Bone marrow (tissue), 2 donors: ENCODE measurements at places on chromosomes 5 and 9.

- DNase-seq, result no peak
Observed at GRCh38 chr5:17182494-17182893, 34.9 kb upstream of the BASP1 start.

- DNase-seq, result no peak
Observed at GRCh38 chr5:76069061-76069735, 14.0 kb upstream of the SV2C start.

DNA sequence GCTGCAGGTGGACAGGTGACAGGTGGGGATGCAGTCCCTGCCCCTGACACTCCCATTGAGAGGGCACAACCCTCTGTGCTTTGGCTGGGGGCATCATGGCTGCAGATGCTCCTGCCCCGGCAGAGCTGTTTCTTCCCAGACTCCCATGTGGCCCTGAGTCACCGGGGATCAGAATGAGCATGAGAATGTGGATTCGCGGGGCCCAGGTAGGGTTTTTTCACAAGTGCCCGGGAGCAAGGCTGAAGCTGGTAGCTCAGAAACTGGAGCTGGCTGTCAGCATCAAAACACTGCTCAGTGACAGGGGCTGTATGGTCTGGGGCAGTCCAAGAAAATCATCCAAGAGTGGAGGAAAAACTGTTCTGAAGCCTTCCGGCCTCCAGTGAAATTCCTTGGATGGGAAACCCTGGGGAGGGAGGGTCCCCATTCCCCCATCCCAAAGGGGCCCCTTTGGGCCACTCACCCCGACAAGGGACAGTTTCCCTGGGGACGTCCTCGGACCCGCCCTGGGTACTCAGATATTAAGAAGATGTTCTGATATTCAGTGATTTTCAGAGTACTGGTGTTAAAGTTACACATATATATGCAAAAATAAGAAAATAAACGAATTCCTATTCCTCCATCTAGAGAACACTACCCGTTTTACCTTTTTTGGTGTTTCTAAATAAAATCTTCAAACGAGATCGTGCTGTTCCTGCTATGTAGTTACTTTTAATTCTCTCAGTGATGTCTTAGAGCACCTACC is 120.1 kb upstream of the LPCAT1 start:
- no peak for DNase-seq

GRCh38 chr5:159504857-159505304 is 174.6 kb upstream of the IL12B start:
- DNase-seq, result no peak

DNA sequence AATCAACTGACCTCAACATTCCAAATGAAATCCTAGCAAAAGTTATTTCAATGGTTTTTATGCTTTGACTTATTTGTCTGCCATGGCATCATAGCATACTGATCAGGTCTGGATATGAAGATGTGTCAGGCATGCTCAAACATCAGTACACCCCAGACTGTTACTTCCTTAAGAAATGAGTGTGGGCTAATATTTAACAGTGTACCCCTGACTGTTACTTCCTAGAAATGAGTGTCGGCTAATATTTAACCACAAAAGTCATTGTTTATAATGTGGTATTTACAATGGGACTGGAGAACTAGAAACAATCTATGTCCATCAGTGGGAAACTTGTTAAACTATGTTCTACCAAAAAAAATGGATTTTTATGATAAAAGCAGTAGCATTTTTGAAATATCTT is 38.1 kb upstream of the HNRNPA0 start:
- DNase-seq, result no peak

- no peak for DNase-seq
Observed at GRCh38 chr5:17167171-17167891, 50.1 kb upstream of the BASP1 start.

GRCh38 chr5:102590467-102590866 is 91.7 kb upstream of the SLCO6A1 start:
- no peak for DNase-seq

GRCh38 chr5:67963789-67964519 is 251.6 kb upstream of the PIK3R1 start:
- no peak for DNase-seq

DNA sequence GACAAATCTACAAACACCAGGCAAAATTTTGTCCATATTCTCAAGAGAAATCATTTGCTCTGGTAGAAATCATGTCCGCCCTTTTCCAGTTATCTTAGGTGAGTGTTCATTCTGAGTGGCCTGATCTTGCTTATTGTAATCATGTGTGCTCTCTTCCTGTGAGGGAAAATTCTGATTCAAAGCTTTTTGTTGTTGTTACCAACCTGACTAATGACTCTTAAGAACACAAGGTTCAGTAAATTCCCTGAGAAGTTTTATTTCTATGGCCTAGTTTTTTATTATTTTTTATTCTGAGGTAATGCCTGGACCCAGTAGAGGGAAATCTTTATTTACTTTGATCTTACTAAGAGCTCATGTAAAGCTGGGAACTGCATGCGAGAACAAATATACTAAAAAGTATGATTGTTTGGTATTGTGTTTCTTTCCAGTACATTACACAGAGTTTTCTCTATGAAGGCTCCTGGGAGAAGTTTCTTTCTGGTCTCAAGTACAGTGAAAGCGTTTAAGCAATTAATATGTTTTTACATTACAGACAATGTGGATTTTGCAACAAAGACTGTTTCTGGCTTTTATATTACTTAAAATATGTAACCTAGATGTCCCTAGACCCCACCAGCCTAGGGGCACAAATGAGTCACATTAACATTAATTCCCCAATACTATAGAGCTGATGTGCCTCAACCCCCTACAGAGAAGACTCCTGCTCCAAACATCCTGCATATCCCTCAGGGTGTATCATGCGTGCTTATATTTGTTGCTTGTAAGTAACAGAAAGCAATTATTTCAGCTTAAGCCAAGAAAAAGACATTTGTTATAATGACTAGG is 138.1 kb downstream of the TMEM167A start:
- no peak for DNase-seq

DNA sequence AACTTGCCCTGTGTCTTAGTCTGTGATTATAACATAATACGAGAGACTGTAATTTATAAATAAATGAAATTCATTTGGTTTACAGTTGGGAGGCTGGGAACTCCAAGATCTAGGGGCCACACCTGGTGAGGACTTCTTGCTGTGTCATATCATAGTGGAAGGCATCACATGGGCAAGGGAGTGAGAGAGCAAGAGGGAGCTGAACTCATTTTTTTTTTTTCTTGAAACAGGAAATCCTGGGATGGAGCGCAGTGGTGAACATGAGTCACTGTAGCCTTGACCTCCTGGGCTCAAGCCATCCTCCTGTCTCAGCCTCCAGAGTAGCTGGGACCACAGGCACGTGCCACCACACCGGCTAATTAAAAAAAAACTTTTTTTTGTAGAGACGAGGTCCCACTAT is 7.2 kb downstream of the MLANA start:
- DNase-seq, result no peak

DNA sequence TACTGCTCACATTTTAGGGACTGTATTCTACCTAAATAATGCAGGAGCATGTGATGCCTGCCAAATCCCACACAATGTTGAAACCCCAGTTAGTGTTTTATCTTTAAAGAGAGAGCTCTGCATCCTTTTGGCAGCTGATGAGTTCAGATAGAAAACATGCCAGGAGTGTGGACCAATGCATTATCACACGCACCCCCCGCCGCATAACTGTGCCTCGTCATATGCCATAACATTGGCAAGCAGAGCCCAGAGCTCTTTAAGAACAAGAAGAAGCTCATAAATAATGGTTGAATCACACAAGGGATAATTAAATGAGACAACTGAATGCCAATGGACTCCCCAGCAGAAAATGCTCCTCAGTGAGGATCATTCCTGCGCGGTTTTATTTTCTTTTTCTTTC is 52.8 kb upstream of the RORB start:
- no peak for DNase-seq

GRCh38 chr9:94888775-94889174 is 162.3 kb downstream of the AOPEP start:
- DNase-seq, result no peak

- no peak for DNase-seq
Observed at GRCh38 chr5:133246376-133247150, 194.8 kb downstream of the HSPA4 start.

DNA sequence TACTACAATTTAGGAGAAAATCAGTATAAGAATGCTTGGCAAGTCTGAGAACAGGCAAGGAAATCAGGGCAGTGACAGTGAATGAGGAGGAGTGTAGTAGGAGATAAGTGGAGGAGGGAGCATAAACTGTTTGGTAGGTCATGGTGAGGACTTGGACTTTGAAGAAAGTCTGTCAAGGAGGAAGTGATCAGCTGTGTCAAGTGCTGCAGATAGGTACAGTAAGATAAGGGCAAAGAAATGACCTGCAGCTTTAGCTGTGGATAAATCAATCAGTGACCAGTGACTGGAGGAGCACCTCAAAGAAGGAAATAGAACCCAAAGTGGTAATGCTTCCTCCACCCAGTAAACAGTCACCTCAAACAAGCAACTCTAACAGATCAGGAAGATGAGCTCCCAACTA is 106.3 kb downstream of the RAPGEF6 start:
- DNase-seq, result no peak

GRCh38 chr5:123868881-123869280 is 356.9 kb downstream of the CSNK1G3 start:
- no peak for DNase-seq

- DNase-seq, result no peak
Observed at GRCh38 chr9:112103405-112103804, 71.7 kb downstream of the SUSD1 start.

GRCh38 chr5:174527916-174528540 is 196.4 kb upstream of the MSX2 start:
- no peak for DNase-seq

- no peak for DNase-seq
Observed at GRCh38 chr5:171252674-171253073, 56.4 kb upstream of the TLX3 start.

DNA sequence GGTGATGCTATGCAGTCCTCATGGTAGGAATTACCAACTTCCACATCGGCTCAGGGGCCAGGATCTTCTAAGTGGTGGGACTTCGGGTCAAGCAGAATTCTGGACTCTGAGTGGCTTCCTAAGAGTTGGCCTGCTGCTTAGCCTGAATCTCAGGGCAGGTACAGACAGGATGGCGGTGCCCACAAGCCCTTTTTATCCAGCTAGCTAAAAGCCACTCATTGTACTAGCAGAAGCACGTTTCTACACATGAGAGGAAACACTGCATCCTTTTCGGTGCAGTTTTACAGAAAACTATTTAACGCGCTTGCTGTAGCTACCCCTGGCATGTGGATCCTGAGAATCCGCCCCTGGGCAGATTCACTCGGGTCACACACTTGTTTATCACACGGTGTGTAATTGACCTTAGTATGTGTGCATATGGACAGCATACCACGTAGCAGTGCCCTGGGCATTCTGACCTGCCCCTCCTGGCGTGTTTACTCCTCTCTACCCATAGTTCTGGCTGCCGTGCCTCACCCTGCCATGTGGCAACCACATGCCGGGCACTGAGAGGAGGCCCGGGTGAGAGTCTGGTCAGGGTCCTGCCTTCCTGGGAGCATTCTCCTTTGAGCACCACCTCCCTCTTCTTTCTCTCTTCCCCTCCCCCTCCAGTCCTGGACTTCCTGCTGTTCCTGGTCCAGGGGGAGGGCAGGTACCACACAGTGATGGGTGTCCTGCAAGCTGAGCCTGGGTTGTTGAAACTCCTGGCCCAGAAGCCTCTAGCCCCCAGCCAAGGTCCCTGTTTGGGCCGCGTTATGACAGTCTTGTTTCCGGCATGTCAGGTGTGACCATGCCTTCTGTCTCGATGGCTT is 65.9 kb downstream of the DAB2IP start:
- DNase-seq, result no peak

GRCh38 chr5:54013556-54014194 is 296.7 kb downstream of the ARL15 start:
- peak; percentile 33 for DNase-seq

DNA sequence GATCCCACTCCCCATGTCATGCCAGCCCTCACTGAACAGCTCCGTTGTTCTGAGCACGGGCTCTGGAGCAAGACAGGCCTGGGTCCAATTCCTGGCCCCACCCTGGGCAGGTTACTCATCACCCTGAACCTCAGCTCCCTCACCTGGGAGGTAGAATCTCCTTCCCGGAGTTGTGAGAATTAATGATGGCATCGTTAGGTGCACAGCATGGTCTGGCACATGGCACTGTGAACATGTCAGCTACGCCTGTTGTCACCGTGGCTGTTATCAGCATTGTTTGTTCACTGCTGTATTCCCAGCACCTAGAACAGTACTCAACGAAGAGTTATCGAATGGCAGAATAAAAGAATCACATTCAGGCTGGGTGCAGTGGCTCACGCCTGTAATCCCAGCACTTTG is 43.0 kb downstream of the LRSAM1 start:
- no peak for DNase-seq

DNA sequence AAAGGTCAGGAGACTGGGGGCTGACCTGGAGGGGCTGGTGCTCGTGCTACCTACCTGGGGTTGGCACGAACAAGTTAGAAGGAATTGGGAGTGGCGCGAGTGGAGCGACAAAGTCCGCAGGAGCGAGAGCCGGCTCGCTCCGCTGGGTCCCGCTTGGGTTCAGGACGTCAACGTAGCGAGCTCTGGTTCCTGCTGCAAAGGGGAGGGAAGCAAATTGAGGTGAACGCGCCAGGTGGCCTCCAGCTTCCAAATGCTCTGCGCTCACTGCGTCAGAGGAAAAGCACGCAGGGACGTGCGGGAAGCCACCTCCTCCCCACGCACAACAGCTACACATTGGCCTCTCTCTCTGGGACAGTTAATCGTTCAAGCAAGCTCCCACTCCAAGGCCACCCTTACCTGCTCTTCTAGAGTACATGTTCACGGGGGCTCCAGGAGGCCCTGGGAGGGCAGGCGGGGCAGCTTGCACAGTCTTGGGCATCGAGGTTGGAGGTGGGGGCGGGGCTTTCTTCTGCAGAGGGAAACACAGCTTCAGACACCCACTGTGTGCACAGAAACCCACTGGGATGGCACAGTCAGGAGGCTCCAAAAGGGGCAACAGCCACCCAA is 7.6 kb upstream of the INPP5E start:
- no peak for DNase-seq

DNA sequence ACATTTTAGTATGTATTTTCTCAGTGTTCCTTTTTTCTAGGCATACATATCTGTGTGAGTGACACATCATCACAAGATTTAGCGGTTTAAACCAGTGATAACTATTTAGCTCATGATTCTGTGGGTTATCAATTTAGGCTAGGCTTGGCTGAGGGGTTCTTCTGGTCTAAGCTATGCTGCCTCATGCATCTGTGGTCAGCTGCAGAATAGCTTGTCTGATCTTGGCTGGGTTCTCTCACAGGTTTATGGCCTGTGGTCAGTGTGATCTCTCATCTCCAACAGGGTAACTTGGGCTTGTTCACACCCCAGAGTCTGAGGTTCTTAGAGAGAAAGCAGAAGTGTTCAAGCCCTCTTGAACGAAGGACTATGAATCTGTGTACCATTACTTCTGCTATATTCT is 363.3 kb downstream of the KDM4C start:
- DNase-seq, result no peak

- no peak for DNase-seq
Observed at GRCh38 chr5:158895588-158895987, 204.1 kb downstream of the EBF1 start.

DNA sequence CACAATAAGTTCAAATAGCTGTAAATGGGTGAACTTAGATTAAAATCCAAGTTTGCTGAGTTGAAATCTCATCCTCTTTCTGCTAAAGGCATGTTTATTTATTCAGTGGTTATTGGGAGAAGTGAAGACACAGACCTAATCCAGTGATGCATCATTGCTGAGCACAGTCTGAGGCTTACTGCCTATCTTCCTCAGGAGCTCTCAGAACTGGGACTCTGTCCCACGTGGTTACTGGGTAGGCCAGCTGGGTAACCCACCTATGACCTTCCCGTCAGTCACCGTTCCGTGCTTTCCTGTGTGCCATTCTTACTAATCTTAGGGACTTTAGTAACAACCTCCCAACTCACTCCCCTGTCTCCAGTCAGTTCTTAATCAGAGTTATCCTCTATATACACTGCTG is 226.8 kb upstream of the ATP10B start:
- DNase-seq, result no peak
